Natural killer cell treated with Interleukin-12 subunit alpha and Interleukin-12 subunit beta and Interleukin-15 and Interleukin-18, amount 100 ng/mL, for 72 hours (primary cell): ENCODE measurements at places on chromosomes 12 and 14. TPM values are rescaled to one million over a fixed set of nuclear protein-coding genes. Genes with fewer than 3 reads are reported as not detected.

DNA sequence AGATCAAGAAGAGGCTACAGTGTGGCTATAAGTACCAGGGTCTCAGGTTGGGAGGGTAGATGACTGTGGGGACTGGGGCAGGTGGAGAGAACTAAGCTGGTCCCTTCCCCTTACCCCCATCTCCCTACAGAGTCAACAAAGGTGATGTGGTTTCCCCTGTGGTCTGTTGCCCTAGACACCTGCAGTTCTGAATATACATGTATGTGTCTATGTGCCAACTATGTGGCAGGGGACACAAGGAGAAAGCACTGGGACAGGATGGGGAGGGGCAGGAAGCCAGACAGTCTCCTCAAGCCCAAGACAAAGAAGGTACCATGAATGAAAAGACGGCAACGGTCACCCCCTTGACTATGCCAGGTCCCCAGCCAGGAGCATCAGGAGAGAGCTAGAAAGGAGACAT is 4.5 kb upstream of the HDAC7 start:
- DNase-seq = no peak
- H3K36me3 ChIP-seq = no peaks in the 10 kb centered on the region
- peak overlapping the region; percentile 69 for H3K4me3 ChIP-seq
- H3K27me3 ChIP-seq = no peaks in the 10 kb centered on the region
- H3K4me1 ChIP-seq = peaks cover 53% of the 10 kb centered on the region
- peak overlapping the region; percentile 86 for H3K27ac ChIP-seq

DNA sequence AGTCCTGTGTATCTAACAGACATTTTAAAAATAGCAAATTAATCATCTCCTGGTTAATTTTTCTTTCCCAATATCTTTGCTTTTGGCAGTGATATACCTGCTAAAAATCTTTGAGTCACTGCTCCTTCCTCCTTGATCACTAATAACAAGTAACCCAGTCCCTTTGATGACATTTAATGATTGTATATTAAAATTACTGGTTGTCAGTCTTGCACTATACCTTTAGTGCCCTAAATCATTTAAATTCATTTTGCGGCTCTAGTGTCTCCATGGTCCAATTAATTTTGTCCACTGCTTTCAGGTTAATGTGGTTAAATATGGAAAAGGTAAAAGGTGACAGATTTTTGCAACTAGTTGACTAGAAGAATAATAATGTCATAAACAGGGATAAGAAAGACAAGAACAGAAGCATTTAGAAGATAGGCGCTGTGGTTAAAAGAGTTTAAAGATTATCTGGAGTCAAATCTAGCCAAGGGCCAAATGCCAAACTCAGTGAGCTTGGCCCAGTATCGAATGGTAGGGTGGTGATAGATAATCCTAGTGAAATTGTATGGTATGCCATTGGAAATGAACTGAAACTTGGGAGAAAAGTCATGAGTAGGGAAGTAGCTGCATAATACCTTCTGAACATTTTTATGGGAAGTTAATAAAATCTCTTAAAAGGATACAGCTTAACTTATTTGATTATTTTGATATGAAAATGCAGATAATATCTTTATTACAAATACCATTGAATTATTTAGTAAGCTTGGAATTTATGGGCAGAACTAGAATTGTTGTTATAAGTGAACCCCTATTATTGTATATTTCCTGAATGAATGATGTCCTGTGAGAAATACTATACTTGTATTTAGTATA is 115.0 kb downstream of the PCNX1 start:
- H3K27ac ChIP-seq = peak overlapping the region; percentile 38
- DNase-seq = no peak
- H3K27me3 ChIP-seq = no peaks in the 10 kb centered on the region
- peak overlapping the region; percentile 38 for H3K4me3 ChIP-seq
- peaks cover 23% of the 10 kb centered on the region for H3K36me3 ChIP-seq

DNA sequence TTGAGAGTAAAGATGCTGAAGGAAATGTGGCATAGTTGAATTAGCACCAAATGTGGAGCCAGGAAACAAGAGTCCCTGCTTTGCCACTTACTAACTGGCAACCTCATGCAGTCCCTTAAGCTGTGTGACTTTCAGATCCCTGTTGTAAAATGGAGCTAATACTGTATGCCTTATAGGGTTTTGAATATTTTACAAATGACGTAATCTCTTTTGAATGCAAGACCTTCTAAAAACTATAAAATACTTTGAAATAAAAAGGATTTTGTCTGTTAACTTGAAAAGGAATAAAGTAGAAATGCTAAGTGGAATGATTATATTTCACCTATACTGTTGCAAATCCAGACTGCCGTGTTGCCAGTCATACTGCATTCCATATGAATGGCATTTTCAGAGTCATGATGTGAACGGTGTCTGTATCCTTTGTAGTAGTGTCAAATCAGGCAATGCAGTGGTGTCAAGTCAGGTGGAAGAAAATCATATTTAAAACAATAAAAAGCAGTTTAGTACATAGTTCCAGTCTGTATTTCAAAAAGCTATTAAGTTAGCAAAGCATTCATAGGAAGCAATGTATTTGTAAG is 21.3 kb downstream of the KCNA5 start:
- H3K36me3 ChIP-seq = no peaks in the 10 kb centered on the region
- H3K27me3 ChIP-seq = peaks cover 22% of the 10 kb centered on the region
- no peaks in the 10 kb centered on the region for H3K4me1 ChIP-seq
- no peak for DNase-seq
- no peak overlapping the region for H3K4me3 ChIP-seq

GRCh38 chr12:58433959-58434358 is 486.3 kb downstream of the LRIG3 start:
- H3K27me3 ChIP-seq = no peaks in the 10 kb centered on the region
- DNase-seq = no peak
- no peaks in the 10 kb centered on the region for H3K36me3 ChIP-seq
- no peaks in the 10 kb centered on the region for H3K4me1 ChIP-seq
- no peak overlapping the region for H3K27ac ChIP-seq

Gene NUDT4
- 32.8 TPM for total RNA-seq

- no peaks in the 10 kb centered on the region for H3K4me1 ChIP-seq
- no peak overlapping the region for H3K27ac ChIP-seq
- H3K27me3 ChIP-seq = peaks cover 4% of the 10 kb centered on the region
Observed at GRCh38 chr14:72657214-72657921, 236.5 kb downstream of the DPF3 start.

DNA sequence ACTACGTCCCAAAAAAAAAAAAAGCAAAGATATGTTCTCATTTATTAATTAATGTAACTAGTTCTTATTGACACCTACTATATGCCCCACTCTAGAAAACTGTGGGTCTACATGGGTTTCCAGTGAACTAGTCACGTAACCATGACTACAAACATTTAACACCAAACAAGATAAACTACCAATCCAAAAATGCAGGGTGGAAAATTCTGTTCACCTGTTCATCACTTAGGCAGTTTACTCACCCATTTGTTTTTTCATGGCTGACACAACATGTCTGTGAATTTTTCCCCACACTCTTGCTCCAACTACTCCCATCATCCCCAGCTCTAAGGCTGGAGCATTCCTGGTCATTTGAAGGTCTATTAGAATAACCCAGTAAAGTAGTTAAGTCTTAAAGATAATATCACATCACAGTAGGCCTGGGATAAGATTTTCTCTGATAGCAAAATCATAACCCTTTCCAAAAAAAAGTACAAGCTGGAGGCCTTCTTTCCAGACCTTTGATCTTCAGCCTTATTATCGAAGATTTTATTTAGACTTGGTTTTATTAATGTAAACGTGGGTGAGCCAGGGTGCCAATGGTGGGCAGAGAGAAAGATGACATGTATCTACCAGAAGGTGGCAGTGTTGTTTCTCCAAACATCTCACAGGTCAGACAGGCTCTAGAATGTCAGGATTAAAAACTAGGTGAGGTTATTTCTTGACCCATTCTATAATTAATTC is 61.6 kb upstream of the DAAM1 start:
- H3K27me3 ChIP-seq = peaks cover 45% of the 10 kb centered on the region
- no peaks in the 10 kb centered on the region for H3K4me1 ChIP-seq
- DNase-seq = no peak
- no peak overlapping the region for H3K27ac ChIP-seq

- no peak overlapping the region for H3K4me3 ChIP-seq
- peak; percentile 28 for DNase-seq
- peaks cover 14% of the 10 kb centered on the region for H3K27me3 ChIP-seq
- no peak overlapping the region for H3K27ac ChIP-seq
- no peaks in the 10 kb centered on the region for H3K36me3 ChIP-seq
Observed at GRCh38 chr14:72796935-72797334, 97.0 kb downstream of the DPF3 start.

DNA sequence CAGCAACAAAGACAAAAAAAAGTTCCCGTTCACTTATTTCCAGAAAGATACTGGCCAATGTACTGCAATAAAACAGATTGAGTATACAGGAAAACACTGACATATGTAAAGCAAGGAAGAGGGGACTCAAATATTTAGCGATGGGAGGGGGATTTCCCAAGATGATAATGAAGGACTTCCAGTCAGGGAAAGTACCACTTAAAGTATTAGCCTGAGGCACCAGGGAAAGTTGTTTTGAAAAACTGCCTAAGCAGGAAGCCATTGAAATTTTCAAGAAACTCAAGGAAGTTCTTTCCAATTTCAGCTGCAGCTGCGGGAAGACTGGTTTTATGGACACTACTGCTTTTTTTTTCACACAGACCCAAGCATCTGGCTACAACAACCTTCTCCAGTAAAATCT is 1007.4 kb upstream of the NOVA1 start:
- no peak for DNase-seq
- no peaks in the 10 kb centered on the region for H3K4me1 ChIP-seq
- H3K4me3 ChIP-seq = no peak overlapping the region
